Fibroblast of villous mesenchyme (primary cell): ENCODE measurements at places on chromosomes 4 and X.
A peak's percentile ranks its signal among the peaks of the same experiment; 100 is the strongest.

DNA sequence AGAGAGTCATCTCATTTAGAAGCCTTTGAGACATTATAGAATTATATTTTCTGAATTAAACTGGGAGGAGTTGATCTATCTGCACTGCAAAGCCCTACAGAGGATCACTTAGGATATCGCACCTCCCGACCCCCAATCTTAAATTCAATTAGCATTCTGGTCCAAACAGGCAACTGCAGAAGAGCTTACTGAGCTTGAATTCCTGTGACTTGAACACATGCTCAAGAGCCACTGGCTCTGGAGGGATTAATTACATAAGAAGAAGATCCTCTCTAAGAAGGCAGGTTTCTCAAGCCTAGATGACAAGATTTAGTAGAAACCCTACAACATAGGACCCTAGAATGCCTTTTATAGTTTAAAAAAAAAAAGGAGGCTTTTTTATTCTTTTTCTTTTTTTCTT is 548.9 kb downstream of the ARAP2 start:
- no peak for DNase-seq

DNA sequence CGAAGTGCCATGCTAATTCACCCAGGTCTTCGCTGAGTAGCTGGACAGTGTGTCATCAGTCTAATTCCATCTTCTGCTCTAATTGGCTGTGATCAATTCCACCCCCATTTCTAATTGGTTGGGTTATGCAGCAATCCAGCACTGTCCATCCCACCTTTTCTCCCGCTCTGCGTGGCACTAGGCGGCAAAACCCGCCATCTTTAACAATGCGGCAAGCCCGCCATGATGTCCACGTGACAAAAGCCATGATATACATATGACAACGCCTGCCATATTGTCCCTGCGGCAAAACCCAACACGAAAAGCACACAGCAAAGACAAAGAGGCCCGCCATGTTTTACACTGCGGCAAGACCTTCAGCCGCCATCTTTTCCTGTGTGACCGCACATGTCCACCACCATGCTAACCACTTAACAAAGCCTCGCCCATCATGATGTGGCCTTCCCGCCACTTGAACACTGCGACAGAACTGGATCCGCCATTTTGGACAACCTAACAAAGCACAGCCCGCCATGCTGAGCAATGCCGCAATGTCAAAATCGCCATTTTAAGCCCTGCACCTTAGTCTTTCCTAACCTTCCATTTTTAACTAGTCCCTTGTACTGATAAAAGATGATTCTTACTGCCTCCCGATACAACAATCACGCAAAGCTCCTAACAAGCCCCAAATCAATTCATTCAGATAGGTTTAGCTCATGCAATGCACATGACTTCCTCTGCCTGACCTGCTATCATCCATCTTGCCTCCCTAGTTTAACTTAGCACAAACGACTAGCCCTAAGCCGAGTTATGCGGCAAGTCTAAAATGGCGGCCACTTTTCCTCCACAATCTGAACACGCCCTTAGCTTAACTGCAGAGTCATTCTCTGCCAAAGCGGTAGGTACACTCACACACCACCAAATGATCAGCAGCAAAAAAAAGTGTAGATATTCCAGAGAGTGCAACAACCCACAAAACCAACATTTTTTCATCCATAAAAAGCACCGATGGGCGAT is 288.3 kb downstream of the CHIC1 start:
- DNase-seq, result peak; percentile 85

DNA sequence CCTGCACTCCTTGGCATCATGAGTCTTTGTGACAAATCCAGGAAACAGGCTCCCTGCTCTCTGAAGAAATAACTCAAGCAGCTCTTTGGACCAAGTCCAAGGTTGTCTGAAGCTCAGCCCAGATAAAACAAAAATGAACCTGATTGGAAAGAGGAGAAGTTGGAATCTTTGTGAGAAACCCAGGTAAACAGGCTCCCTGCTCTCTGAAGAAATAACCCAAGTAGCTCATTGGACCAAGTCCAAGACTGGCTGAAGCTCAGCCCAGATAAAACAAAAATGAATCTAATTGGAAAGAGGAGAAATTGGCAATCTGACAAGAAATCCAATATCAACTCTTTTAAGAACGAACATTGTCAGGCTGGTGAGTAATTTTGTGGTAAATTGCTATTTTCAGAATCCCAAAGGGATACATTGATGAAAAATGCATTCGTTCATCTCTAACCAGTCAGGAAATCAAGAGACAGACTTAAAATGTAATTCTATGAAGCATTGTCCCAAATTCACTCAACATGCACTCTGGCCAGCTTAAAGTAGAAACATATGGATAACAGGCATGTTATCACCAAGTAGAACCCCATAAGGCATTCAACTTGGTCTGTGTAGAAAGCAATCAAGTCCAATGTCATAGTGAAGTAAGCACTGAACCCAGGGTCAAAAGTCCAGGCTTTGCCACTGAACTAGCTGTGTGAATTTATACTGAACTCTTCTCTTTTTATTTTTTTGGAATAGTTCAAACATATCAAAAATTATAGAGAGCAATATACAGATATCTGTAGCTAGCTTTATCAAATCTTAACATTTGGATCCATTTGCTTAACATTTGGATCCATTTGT is 16.8 kb upstream of the NFXL1 start:
- peak; percentile 8 for DNase-seq

- DNase-seq, result no peak
Observed at GRCh38 chr4:71093745-71094144, 100.3 kb downstream of the DCK start.

DNA sequence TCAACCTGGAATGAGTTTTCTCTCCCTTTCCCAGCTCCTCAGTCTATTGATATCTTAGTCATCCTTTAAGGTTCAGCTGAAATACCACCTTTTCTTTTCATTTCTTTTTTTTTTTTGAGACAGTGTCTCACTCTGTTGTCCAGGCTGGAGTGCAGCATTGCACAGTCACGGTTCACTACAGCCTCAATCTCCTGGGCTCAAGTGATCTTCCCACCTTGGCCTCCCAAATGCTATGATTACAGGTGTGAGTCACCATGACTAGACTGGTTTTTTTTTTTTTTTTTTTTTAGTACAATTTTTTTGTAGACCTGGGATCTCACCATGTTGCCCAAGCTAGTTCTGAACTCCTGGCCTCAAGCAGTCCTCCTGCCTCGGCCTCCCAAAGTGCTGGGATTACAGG is 28.9 kb downstream of the AFF1 start:
- DNase-seq, result no peak

DNA sequence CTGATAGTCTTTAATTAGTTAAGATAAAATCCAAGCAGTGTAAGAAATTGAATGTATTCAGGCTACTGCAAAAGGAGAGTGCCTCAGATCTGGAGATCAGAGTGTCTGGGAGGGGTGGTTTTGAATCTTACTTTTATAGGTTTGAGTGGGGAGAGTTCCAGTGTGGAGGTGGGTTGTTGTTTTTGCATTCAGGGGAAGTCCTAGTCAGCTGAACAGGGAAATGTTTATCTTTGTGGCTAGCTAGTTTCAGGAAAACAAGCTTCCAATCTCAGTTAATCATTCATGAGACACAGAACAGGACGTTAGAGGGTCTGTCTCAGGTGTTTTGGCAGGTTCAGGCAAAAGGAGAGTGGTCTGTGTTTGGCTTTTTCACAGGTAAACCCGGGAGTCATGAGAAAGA is 26.0 kb downstream of the ZNF81 start:
- peak; percentile 8 for DNase-seq

DNA sequence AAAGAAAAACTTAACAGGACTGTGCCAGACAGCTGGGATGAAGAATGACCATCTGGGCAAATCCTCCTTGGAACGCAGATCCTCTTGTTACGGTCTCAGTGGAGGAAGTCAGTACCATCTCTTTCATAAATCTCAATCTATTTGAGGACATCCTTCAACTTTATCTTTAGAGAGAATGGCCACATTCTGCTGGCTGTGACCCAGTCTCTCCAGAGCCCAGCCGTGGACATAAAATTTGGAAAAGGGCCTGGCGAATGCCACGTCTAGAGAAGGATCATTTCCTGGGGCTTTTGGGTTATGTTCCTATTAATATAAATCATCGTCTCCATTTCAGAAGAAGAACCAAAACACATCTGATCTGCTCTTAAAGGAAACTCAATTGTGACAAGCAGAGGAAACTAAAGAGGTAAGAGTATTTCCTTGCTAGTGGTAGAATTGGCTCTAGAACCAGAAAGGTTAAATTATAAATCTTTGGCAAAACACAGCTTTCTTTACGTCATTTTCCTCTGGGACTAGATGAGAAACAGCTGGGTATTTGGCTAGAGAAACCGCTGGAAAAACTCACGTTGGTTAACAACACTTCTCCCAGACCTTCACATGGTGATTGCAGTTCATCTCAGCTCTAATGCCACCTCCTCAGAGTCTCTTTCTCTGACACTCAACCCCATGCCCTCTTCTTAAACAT is 164.7 kb downstream of the CHIC2 start:
- peak; percentile 92 for DNase-seq

- no peak for DNase-seq
Observed at GRCh38 chr4:168825975-168826374, 184.1 kb downstream of the CBR4 start.

- no peak for DNase-seq
Observed at GRCh38 chr4:66376921-66377320, 706.6 kb upstream of the EPHA5 start.

GRCh38 chr4:162075726-162076125 is 88.1 kb downstream of the FSTL5 start:
- DNase-seq, result no peak

DNA sequence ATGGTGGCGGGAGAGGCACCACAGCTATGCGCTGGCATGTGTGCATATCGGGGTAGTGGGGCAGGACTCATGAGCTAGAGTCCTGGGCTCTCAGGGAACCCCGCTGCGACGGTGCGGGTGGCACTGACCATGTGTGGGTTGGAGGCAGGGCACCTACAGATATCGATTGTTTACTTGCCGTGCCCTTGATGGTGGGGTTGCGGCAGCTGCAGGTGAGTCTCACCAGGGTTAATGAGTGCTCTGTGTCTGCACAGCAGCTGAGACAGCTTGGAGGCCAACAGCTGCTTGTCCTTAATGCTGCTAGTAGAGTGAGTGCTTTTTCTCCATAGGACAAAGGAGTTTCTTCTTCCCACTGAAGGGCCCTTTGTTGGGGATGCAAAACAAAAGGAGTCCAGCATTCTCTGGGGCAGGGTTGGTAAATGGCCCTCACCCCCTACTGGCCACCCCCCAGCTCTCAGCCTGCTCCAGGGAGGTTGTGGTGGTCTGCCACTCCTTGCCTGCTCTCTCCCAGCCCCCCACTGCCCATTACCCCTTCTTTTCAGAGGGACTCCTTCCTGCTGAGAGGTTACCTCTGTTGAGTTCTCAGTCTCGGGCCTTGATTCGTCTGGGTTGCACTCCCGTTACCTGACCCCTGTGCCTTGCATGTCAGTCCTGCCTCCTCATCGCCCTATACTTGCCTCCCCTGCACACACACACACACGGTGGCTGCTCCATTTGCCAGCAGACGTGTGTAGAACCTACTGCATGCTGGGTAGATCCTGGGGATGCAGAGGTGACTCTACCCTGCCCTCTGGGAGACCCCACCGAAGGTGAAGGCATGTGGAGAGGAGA is 52.8 kb downstream of the TBC1D14 start:
- DNase-seq, result no peak

GRCh38 chr4:54924891-54925290 is 200.5 kb downstream of the KDR start:
- no peak for DNase-seq

DNA sequence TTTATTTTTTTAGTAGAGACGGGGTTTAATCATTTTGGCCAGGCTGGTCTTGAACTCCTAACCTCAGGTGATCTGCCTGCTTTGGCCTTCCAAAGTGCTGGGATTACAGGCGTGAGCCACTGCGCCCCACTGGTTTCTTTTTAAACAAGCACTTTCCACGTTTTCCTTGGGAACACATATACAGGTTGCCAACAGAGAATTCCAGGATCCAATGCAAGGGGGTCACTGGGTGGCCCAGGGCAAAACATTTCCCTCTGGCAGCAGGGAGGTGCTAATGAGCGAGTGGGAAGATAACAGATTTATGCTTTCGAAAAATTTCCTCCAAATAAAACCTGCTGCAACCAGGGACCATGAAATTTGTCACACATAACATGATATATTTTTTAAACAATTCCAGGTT is 41.1 kb downstream of the ADRA2C start:
- DNase-seq, result no peak
